HFFc6 (cell line): ENCODE measurements at places on chromosomes 2 and 18. TPM values are rescaled to one million over a fixed set of nuclear protein-coding genes. Genes with fewer than 3 reads are reported as not detected.

DNA sequence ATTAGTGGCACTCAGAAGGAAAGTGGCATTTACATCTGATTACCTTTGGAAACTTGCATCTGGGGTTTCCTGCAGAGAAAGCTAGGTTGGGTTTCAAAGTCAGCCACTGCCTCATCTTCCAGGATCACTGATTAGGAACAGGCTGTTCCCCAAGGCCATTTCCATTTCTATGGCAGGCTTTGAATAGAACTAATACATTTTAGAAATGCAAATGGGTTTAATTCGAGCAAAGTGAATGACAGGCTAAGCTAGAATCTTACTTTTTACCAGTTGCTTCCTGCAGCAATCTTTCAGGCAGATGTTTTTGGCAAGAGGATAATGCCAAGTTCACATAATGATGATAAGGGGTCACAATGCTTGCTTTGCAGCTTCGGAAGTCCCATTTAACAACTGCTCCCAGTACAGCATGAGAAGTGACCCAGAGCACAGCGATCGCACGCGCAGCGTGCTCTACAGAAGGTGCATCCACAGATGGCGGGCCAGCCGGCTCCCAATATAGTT is 336.7 kb downstream of the LPIN1 start:
- no peak overlapping the region for H3K4me3 ChIP-seq
- H3K4me1 ChIP-seq, result peaks cover 23% of the 10 kb centered on the region
- no peak overlapping the region for H3K27ac ChIP-seq
- H3K36me3 ChIP-seq, result no peaks in the 10 kb centered on the region
- H3K27me3 ChIP-seq, result no peaks in the 10 kb centered on the region; the same call in none of the 2 replicates

- peak; percentile 16 for DNase-seq
- H3K4me3 ChIP-seq, result no peak overlapping the region
- peaks cover 14% of the 10 kb centered on the region for H3K36me3 ChIP-seq
- H3K27ac ChIP-seq, result no peak overlapping the region
- H3K27me3 ChIP-seq, result no peaks in the 10 kb centered on the region
- H3K4me1 ChIP-seq, result no peaks in the 10 kb centered on the region
Measured at GRCh38 chr2:229235131-229235914, 35.8 kb downstream of the PID1 start.

- peak overlapping the region; percentile 33; the same call in 1 of the 2 replicates for H3K4me3 ChIP-seq
- H3K4me1 ChIP-seq, result peaks cover 30% of the 10 kb centered on the region
- peak; percentile 17 for DNase-seq
- no peaks in the 10 kb centered on the region; the same call in 1 of the 2 replicates for H3K27me3 ChIP-seq
- peak overlapping the region; percentile 19; the same call in 1 of the 2 replicates for H3K27ac ChIP-seq
- no peaks in the 10 kb centered on the region for H3K36me3 ChIP-seq
Measured at GRCh38 chr18:56327191-56327885, 311.1 kb downstream of the TXNL1 start.

The GYPC gene
- total RNA-seq, result 19.7 to 30.6 TPM (median 20.4 TPM) in 3 replicates

GRCh38 chr2:69013840-69014821 is 1.2 kb downstream of the ANTXR1 start:
- peaks cover 80% of the 10 kb centered on the region for H3K4me1 ChIP-seq
- no peaks in the 10 kb centered on the region; the same call in 1 of the 2 replicates for H3K27me3 ChIP-seq
- peak overlapping the region; percentile 68 for H3K27ac ChIP-seq
- peak overlapping the region; percentile 98 for H3K4me3 ChIP-seq

- H3K27ac ChIP-seq, result no peak overlapping the region
- H3K27me3 ChIP-seq, result 0 out of 2 replicates have a peak, but pooled peaks cover 1% of the 10 kb centered on the region
- no peak overlapping the region for H3K4me3 ChIP-seq
- H3K36me3 ChIP-seq, result no peaks in the 10 kb centered on the region
- no peak for DNase-seq
Measured at GRCh38 chr18:35610089-35610488, 28.5 kb downstream of the GALNT1 start.
